ENCODE measurements at places on chromosomes 1 and 21.

DNA sequence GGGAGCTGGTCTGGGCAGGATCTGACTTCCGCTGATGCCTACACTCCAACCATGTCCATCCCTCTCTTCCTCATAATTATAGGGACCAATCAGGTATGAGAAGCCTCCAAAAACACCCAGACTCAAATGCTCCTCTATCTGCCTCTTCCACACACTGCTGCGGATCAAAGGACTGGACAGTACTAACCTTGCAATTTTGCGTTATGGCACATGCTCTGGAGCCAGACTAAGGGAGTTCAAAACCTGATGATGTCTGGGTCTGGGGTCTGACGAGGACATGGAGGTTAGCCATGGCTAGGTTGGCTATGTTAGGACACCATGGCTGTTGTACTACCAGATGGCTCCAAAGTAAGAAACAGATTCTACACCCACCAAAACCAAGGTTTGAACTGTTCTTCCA lies 10.3 kb downstream of the GPN2 start:
- DNase-seq = no peak

DNA sequence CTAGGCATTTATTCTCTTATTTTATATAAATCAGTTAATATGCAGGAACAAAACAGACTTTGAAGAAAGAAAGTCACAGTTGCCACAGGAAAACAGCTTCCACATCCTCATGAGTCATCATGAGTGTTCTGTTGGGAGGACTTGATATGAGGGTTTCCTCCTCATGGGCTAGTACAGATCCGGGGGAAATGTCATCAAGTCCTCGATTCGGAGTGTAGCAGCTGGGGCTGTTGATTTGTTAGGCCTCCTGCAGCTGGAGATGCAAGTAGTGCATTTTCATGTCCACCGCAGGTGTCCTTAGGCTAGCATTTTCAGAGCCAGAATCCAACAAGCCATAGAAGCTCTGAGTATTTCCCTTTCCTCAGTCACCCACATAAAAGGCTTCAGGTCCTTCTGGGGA lies 36.7 kb downstream of the ADAM30 start:
- no peak for DNase-seq

GRCh38 chr21:28893687-28894086 lies 99.0 kb downstream of the LTN1 start:
- no peak for DNase-seq

DNA sequence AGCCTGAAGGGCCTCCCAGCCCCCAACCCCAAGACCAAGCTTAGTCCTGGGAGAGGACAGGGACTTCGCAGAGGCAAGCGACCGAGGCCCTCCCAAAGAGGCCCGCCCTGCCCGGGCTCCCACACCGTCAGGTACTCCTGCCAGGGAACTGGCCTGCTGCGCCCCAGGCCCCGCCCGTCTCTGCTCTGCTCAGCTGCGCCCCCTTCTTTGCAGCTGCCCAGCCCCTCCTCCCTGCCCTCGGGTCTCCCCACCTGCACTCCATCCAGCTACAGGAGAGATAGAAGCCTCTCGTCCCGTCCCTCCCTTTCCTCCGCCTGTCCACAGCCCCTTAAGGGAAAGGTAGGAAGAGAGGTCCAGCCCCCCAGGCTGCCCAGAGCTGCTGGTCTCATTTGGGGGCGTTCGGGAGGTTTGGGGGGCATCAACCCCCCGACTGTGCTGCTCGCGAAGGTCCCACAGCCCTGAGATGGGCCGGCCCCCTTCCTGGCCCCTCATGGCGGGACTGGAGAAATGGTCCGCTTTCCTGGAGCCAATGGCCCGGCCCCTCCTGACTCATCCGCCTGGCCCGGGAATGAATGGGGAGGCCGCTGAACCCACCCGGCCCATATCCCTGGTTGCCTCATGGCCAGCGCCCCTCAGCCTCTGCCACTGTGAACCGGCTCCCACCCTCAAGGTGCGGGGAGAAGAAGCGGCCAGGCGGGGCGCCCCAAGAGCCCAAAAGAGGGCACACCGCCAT lies 21.9 kb upstream of the ARF1 start:
- no peak for DNase-seq

DNA sequence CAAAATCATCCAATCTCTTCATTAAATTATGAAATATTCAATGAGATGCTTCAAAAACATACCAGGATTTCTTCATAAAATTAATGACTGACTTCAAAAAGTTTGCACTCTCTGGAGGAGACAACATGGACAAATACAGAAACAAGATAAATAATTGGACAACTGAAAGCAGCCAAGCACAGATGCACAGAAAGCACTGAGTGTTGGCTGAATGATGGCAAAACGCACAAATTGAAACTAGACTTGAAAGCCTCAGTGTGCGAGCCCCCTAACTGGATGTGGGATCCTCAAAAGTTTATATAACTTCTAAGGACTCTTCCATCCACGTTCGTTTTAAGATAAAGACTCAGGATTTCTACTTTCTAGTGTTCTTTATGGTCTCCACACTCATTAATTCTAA lies 27.9 kb downstream of the RGS18 start:
- DNase-seq = no peak

DNA sequence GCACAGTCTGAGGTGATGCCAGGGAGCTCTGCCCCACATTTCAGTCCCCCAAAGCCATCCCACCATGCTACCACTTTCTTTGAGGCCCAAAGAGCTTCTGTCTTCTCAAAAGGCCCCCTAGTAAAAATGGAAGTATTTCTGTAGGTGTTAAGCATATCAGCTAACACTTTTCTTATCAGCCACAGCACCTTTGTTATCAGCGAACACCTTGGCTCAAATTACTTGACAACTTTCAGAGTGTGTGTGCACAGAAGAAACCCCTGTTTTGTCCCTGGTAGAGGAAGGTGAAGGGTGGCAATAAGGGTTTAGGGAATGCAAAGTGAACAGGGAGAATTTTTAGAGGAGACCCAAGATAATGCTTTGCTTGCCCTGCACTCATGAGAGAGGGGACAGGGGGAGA lies 54.8 kb upstream of the GJA8 start:
- no peak for DNase-seq

- DNase-seq = no peak
Observed at GRCh38 chr1:150516050-150516591, 569 bp downstream of the FALEC start.

DNA sequence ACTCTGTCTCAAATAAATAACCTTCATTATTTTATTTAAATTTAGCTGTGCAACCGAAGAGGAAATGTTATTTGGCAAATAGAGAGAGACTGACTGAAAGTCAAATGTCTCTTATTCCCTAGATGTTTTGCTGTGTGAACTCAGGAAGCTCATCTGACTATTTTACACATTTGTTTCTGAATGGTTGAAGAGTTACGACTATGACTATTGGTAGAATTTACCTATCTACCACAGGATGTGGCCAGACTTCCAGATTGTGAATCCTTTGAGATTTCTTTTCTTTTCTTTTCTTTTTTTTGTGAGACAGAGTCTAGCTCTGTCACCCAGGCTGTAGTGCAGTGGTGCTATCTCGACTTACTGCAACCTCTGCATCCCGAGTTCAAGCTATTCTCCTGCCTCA lies 5.3 kb upstream of the SDE2 start:
- no peak for DNase-seq

GRCh38 chr1:201990427-201990826 lies 8.0 kb downstream of the RNPEP start:
- DNase-seq = no peak

DNA sequence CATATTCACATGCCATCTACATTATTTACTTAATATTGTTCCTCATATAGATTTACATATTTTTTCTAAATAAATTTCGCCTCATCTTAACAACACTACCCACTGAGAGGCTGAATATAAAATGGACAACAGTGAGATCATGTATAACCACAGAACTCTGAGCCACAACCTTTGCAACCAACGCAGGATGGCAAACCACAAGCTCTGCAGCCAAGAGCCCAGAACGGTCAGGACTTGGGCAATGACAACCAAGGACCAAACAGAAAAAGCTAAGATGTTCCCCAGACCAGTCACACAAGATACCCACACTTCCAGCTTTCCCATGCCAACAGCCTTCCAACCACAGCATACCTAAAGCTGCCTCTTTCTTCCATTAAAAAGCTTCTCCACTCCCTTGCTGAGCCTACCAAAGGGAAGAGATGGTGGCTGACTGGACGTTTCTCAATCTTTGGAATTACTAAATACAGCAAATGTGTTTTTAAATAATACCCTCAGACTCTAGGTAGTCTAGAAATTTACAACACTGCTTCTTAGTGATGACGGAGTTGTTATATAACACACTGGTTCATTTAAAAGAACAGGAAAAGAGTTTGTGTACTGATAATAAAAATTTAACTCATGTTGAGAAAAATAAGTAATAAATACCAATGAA lies 117.9 kb downstream of the AKT3 start:
- no peak for DNase-seq

- DNase-seq = no peak
Observed at GRCh38 chr21:14273736-14274538, 58.0 kb downstream of the RBM11 start.

- DNase-seq = no peak
Observed at GRCh38 chr1:245248231-245248731, 93.5 kb downstream of the KIF26B start.

GRCh38 chr1:87642581-87643221 lies 314.0 kb downstream of the LMO4 start:
- peak; percentile 33 for DNase-seq

DNA sequence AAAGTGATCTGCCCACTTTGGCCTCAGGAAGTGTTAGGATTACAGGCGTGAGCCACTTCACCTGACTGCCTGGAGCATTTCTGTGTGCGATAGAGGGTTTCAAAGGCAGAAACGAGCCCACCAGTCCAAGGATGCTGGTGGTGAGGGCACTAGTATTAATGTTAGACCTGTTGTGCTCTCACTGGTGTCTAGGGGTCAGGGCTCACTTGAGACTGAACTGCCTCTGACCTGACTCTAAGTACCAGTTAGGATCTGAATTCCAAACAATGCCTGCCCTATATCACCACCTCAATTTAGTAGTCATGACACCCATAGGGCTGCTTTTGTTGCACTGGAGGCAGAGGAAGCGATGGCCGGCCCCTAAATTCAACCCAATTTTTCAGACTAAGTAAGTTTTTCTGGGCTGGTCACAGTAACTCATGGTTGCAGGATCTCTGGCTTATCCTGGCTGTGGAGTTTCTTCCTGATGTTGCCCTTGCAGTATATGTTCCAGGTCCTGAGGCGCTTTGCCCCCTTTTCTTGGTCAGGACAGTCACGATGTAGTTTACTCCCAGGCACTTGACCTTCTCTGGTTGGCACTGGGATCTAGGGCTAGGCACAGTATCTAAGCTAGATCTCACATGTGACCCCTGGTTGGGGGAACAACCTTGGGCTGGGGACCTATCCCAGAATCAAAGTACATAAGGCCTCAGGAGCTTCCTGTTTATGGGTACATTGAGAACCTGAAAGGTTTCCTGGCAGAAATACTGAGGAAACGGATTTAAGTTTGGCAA lies 4.5 kb downstream of the CCDC17 start:
- DNase-seq = no peak

- no peak for DNase-seq
Observed at GRCh38 chr1:218783131-218783530, 390.5 kb upstream of the LYPLAL1 start.

DNA sequence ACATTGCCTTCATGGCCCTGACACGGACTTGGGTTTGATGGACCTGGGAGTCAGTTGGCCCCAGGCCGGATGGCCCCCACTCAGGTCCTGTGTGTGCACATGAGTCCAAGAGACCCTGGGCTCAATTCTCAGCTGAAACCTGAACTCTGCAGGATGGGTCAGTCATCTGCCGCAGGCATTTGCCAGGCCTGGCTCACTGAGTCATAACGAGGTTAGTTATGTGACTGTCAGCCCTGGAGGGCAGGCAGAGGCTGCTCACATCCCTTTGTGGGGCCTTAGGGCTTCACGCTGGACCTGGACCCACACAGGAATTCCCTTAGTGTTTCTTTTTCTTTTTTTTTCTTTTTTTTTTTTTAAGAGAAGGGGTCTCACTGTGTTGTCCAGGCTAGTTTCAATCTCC lies 46.5 kb downstream of the PSMG1 start:
- no peak for DNase-seq

DNA sequence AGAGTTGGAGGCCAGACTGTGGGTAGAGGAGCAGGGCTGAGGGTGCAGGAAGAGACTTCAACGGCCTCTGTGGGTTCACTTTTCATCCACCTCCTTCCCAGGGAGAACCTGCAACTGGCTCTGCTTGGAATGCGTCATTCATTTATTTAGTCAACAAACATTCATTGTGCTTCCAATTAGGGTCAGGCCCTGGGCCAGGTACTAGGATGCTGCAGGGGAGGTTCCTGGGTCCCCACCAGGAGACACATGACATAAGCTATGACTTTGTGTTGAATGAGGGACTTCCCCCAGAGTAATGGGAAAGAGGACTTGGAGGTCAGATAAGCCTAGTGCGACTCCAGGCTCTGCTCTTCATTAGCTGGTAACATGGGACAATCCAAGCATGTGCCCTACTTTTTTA lies 46.3 kb upstream of the RPL11 start:
- DNase-seq = no peak

GRCh38 chr1:218456444-218456843 lies 111.3 kb downstream of the TGFB2 start:
- no peak for DNase-seq

DNA sequence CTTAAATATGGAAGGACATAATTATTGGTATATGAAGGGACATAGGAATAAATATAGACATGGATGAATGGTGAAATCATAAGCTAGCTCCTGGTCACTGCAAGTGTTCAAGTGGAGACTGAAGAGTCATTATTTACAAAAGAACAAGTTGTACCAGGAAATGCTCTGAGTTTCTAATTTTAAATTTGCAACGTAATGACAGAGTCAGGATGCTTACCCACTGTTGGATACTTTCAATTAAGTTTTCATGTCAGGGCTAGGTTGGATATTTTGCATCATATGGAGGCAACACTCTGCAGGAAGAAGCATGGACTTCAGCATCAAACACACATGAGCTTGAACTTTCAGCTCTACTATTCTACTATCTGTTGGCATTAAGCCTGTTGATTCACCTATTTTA lies 499.6 kb upstream of the C1orf87 start:
- DNase-seq = no peak

DNA sequence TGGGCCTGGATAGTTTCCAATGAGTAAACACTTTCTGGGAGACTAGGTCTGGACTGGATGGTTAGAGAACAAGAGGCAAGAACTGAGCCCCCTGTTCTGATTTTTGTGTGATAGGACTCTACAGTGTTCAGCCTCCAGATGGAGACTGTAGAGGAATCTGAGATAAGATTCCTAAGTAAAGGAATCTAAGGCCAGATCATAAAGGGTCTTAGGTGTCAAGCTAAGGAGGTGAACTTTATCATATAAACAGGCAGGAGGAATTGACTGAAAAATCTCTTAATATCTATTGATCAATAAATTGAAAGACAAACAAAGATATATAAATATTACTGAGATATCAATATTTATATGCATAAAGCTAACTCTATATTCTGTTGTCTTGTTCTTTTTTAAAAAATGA lies 449.1 kb upstream of the DAB1 start:
- DNase-seq = no peak

Measured in neuronal stem cell (in vitro differentiated cells).